ENCODE measurements at places on chromosomes 5 and 9. TPM values are rescaled to one million over a fixed set of nuclear protein-coding genes. Genes with fewer than 3 reads are reported as not detected.

- peak; percentile 96 for DNase-seq
These were observed 24.4 kb upstream of the VDAC1 start for GRCh38 chr5:134029156-134029555.

The SH3PXD2B gene
- 20.7 TPM for total RNA-seq

DNA sequence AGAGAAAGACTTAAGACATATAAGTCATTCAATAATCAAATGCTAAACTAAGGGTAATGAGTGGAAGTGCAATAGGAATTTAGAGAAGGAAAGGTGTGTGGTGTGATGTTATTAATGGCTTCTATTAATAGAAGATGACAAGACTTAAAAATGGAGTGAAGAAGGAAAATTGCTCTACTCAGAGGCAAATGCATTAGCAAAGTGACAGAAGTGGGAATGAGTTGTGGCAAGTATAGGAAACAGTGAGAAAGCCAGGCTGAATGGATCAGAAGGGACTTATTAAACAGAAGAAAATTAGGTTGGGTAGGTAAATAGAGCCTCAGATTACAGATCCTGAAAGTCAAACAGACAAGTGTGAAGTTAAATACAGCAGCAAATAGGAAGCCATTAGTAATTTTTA is 5.7 kb downstream of the SKIC3 start:
- no peak for DNase-seq

DNA sequence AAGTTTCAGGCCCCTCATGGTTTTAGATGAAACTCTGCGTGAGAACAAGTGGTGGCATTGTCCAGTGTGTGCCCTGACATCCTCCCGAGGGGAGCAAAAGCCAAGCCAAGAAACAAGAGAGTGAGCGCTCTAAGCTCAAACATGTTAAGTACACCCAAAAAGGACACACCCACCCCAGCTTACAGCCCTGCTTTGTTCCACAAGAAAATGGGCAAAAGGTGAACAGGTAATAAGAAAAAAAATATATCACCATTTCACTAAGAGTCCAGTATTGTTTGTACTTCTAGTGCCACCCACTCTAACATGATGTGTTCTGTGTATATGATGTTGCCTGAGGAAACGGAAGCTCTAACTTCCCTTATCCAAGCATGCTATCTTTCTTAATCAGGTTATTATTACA is 278.2 kb downstream of the SLIT3 start:
- DNase-seq = no peak

The RFESD gene
- total RNA-seq = 1.2 TPM

DNA sequence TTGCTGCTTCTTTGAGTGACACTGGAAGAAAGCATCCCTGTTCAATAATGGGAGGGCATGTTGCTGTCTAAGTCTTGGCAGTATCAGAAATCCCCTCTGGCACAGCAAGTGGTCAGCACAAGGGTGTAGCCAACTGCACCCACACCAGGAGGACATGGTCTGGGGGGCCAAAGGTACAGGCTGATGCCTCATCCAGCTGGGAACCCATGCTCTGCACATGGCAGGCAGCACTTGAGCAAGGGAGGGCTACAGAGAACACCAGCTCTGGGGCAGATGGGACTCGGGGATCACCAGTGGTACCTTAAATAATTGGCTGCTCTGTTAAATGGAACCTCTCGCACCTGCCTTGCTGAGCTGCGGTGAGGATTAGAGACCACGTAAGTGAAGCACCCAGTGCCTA is 265.2 kb downstream of the SYK start:
- DNase-seq = no peak

DNA sequence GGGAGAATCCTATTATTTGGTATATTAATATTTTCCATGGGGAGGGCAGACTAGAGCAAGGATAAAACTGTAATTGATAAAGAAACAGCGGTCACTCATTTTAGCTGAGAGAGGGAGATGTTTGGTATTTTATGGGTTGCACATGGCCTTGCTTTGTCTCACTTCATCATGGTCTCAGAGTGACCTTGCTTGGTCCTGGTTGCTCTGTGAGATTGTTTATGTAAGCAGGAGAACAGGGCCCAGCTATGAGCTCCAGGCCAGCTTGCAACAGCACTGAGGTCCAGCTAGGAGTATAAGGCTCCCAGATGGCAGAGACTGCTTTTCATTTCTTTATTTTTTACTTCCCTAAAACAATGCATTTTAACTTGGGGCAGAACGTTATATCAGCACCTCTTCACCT is 50.7 kb downstream of the ZNF622 start:
- DNase-seq = no peak

GRCh38 chr5:41843456-41844370 is 26.5 kb downstream of the OXCT1 start:
- peak; percentile 82 for DNase-seq

DNA sequence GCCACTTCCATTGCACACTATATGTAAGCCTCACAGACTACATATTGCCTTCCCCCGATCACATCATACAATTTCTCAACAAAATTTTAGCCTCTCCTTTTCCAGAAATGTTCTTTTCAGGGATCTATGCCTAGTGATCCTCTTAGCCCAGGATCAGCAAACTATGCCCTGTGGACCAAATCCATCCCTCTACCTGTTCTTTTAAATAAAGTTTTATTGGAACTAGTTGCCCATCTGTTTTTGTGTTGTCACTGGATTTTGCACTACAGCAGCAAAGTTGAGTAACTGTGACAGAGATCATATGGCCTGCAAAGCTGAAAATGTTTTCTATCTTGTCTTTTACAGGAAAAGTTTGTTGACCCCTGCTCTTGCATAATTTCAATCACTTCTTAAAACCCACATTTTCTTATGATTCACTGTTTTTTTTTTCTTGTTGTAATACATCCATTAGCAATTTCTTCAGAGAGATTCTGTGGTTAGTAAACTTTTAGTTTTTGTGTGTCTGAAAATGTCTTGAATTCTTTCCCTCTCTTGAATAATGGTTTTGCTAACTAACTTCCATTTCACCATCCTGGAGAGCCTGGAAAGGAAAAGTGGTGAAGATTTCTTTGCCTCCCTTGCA is 7.1 kb downstream of the TXNDC8 start:
- DNase-seq = peak; percentile 49

The AMBP gene
- total RNA-seq = not detected

GRCh38 chr9:135069558-135070197 is 17.8 kb upstream of the OLFM1 start:
- DNase-seq = no peak

The PDCD1LG2 gene
- 36.8 TPM for total RNA-seq

GRCh38 chr5:2465383-2465782 is 286.1 kb downstream of the IRX2 start:
- DNase-seq = no peak

DNA sequence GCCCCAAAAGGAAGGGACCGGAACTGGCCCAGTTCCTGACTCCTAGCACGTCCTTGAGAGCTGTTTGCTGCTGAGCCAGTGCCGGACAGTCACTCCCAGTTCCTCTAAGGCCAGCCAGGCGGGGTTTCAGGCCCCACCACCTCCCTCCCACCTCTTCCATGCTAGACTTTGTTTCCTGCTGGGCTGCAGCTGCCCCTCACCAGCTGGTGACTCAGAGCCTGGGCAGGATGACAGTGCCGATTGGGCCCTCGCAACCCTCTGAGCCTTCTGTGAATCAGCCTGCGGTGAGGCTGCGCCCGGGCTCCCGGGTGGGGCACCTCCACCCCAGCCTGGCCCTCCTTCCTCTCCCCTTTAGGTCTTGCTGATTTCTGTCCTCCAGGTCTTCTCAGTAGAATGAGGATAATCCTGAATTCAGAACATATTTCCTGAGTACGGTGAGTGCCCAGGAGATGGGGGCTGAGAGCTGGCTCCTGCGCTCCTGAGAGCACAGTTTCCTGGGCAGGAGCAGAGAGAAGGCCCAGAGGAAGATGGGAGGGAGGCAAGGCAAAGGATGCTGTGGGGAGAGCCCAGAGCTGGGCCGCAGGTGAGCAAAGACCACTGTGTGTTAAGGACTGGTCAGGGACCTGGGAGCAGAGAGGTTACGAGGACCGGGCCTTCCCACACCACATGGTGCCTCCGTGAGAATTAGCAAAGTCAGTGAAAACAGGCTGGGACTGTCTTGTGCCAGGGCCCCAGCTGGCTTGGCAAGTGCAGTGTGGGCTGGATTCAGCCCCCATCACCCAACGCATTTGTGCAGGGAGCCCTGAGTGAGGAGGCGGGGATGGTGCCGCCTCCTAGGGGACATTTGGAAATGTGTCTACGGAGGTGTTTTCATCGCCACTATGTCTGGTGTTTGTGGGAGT is 32.9 kb upstream of the STXBP1 start:
- DNase-seq = peak; percentile 99
